ENCODE measurements at places on chromosomes 13 and 19.
A peak's percentile ranks its signal among the peaks of the same experiment; 100 is the strongest.

GRCh38 chr13:114077933-114078325 is 54.5 kb downstream of the RASA3 start:
- no peak for DNase-seq

DNA sequence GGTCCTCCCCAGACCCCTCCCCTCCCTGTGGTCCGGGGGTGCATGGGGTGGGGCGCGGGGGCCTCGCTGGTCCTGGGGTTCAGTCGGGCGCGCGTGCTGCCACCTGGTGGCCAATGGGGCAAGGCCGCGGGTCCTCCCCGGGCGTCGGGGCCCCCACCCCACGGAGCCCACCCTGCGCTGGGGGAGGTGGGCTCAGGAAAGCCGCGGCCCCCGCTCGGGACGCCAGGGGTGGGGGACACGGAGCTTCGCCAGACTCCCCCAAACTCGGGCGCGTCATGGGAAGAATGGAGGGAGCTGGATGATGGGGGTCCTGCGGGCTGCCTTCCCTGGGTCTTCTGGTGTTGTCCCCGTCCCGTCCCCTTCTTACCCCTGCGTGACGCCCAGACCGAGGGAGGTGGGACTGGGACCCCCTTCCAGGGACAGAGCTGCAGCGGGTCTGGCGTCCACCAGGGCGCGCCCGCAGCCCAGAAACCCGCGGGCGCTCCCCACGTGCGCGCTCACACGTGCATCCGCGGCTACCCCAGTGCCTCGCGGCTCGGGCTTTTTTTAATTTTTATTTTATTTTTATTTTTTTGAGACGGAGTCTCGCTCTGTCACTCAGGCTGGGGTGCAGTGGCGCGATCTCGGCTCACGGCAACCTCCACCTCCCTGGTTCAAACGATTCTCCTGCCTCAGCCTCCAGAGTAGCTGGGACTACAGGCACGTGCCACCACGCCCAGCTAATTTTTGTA is 19.8 kb upstream of the TCF3 start:
- DNase-seq: no peak

- peak; percentile 60 for DNase-seq
These were observed 678 bp downstream of the ISOC2 start for GRCh38 chr19:55460670-55461258.

DNA sequence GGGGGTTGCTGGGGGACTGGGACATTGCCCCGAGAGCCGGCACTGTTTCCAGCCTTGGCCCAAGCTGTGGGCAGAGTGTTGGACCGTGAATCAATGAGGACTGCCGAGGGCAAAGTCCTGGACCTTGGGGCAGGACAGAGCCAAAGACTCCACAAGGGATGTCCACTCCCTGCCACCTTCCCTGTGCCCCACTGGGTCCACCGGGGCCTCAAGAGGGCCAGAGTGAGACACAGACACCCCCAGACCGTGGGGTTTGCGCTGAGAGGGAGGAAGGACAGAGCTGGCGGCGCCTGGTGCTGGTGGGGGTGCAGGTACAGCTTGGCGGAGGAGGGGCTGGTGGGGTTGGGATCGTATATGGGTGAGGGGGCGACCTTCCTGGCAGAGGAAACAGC is 11.8 kb downstream of the MAST3 start:
- DNase-seq: no peak

GRCh38 chr19:6616011-6616410 is 25.1 kb upstream of the CD70 start:
- DNase-seq: peak; percentile 70

- no peak for DNase-seq
These were observed 120.1 kb upstream of the GPR12 start for GRCh38 chr13:26880735-26881134.

- DNase-seq: no peak
These were observed 13.6 kb upstream of the ZNF765 start for GRCh38 chr19:53381376-53381775.

- DNase-seq: no peak
These were observed 10.5 kb downstream of the KLF5 start for GRCh38 chr13:73069206-73069805.

DNA sequence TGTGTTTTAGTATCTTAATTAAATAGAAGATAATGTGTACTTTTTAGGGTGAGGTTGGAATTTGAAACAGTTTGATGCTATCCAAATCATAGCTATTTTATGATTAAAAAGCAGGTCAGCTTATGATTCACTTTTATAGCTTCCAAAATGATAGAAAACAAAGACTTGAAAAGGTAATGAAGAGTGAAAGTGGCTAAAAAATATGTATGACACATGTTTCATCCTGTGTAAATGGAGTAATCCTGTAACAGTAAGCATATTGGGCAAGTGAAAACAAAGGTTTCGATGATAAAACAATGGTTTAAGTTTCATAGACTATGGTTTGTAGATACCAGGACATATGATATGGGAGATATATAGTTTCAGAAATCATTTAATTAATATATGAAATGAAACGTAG is 456.2 kb downstream of the PCDH20 start:
- DNase-seq: no peak

- DNase-seq: no peak
These were observed 11.9 kb downstream of the EPS8L1 start for GRCh38 chr19:55087542-55087901.

GRCh38 chr13:112225429-112226090 is 150.6 kb upstream of the SPACA7 start:
- no peak for DNase-seq

- DNase-seq: no peak
These were observed 1.9 kb downstream of the FKBP8 start for GRCh38 chr19:18541258-18541991.

DNA sequence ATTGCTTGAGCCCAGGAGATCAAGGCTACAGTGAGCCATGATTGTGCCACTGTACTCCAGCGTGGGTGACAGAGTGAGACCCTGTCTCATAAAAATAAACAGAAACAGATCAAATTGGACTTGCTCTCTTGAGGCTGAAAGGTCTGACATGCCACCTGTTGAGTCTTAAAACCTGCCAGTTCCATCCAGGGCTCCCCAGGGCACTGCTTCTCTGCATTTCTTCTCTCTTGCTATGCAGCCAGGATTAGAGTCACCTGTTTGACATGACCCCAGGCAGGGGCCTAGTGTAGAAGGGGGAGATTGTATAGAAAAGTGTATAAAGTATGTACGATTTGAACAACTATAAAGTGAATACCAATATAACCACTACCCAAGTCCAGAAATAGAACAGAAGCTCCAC is 45.4 kb downstream of the ARHGAP35 start:
- no peak for DNase-seq

- no peak for DNase-seq
These were observed 165.9 kb downstream of the TEX29 start for GRCh38 chr13:111486331-111486730.

GRCh38 chr13:44249431-44249836 is 124.2 kb upstream of the SERP2 start:
- DNase-seq: no peak

DNA sequence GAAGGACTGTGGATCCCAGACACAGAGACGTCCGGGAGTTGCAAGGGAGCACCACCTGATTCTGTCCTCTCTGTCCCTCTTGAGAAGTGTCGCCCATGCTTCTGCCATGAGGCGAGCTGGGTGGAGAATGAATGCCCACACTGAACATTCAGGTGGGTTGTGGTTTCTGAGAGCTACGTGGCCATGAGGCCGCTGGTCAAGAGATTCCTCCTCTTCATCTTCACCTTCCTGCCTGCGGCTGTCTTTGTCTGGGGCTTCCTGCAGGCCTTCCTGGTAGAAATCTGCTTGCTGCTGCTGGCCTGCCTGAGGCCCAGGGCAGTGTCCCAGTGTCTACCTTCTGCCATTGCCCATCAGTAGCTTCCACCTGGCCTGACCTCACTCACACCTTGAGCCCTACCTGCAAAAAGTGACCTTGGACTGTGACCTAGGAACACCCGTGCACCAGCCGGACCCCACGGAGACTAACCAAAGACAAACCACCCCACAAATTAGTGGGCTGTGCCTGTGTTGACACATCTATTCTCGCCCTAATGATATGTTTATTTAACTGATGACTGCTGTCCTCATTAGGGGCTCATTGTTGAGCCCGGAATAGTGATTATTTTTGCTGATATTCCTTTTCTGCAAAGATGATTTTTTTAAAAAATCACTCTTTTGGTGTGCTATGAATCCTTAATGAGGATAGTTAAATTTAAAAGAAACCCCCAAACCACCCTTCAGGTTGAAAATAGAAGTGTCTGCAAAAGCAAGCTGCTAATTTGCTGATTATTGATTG is 38.7 kb upstream of the ZNF536 start:
- DNase-seq: no peak

DNA sequence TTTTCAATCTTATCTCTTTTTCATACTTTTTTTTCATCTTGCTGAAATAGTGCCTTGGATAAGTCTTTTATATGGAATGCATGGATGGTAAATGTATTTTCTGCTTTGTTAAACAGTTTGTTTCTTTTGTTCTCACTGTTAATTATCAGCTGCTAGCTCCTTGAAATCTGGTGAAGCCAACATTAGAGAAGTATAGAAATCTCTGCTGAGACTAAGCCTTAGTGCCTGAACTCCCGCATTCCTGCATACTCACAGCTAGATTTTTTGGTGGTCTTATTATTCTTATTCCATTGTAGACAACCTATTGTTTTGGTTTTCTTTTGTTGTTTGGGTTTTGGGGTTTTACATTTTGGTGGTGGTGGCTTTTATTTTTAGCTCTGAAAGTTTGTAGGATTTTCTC is 48.4 kb downstream of the DNAJC15 start:
- no peak for DNase-seq

- no peak for DNase-seq
These were observed 532.1 kb downstream of the IRS2 start for GRCh38 chr13:109254274-109254673.

- DNase-seq: no peak
These were observed 71.6 kb downstream of the KL start for GRCh38 chr13:33087790-33088189.

DNA sequence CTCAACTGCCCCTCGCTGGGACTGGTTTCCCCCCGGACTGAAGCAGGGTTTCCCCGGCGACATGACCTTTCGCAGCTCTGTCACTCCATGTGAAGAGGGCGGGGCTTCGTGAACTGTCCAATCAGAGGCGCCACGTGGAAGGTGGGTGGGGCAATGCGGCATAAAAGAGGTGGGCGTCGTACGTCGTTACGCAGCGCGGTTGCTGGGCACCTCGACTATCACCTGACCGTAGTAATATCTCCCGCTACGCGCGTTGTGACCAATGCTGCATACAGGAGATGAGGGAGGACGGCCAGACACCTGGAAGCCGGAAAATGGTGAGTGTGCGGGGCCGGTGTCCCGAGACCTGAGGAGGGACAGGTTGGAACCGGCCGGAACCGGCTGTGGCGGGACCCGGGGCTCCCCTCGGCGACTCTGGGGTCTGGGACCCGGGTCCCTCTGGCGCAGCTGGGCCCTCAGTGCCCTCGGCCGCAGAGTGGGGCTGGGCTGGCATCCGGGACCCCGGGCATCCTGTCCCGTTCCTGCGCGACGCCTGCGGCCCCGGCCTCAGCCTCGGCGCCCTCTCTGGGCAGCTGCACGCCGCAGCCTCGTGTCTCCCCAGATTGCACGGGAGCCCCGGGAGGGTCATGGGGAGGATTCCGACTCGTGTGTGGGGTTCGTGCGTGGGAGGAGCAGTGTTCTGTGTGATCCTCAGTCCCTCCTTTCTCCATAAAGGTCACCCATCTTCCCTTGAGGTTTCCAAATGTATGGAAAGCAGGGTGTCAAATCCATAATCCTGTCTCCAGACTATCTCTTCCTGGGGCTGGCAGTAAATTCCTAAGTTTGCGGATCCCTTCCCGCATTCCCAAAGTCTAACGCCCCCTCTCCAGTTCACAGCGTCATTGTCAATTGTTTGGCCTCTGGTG is 32.2 kb downstream of the ZNF136 start:
- DNase-seq: no peak

DNA sequence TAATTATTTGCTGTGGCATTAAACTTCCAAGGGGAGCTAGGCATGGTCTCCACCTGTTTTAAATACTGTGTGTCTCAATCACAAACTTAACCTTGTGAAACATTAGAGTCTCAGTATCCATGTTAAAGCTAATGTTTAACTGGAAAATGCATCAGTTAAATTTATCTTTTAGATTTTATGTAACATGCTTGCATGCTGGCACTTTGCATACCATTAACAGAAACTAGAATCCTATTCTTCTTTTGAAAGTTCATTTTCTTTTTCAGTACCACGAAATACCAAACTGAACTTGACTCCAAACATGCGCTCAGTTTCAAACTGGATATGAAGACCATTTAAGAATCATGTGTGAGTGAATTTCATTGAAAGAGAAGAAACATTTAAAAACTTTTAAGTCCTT is 328.9 kb upstream of the SLC10A2 start:
- no peak for DNase-seq

GRCh38 chr13:108249150-108249549 is 20.4 kb upstream of the TNFSF13B start:
- DNase-seq: no peak

DNA sequence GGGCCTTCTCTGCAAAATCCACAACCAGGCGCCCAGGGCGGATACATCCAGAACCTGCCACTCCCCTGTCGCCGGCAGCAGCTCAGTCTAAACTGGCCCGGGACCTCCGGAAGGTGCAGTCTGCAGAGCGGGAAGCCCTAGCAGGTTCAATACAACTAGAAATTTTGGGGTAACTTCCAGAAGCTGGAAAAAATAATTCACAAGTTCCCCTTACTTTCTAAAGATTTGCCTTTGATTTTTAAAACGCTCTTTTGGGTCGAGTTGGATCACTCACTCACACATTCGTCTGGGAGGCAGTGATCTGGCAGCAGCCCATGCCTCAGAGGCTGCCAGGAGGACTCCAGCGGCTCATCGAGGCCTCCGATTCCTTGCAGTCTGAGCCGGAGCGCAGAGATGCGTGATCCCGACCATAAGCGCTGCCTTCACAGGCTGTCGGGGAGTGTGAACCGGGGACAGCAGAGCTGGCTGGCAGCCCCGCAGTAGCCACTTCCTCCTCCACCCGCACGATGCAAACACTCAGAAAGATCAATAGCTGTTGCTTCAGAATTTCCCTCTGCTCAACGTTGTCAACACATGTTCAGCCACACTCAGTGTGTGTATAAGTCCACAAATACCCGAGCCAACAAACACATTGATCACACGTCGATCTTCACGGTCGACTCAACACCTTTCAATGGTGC is 35.6 kb upstream of the ZNF507 start:
- DNase-seq: no peak

DNA sequence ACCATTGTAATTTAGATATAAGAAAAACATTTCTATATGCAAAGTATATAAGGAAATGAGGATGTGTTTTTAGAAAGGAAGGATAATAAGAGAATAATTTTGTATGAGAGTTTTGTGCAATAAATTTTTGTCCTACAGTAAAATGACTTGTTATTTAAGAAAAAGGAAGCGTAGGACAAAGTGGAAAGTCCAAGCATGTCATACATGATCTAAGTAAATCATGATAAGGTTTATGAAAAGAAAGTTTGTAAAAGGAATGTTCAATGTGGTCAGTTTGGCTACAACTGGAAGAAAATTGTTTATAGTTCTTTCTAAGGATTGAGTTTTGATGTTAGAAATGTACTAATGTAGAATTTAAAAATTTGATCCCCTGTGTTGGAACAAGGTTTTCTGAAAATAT is 222.3 kb downstream of the KATNAL1 start:
- DNase-seq: no peak

GRCh38 chr13:31521435-31521834 is 217.9 kb upstream of the RXFP2 start:
- DNase-seq: no peak

- peak; percentile 87 for DNase-seq
These were observed 2.7 kb upstream of the PLIN3 start for GRCh38 chr19:4870025-4870700.
